Stimulated activated CD4-positive, alpha-beta T cell treated with anti-CD3 and anti-CD28 coated beads, Interleukin-4, amount 100 ng/mL, for 24 hours (primary cell): ENCODE measurements at places on chromosomes 6 and 20.

GRCh38 chr6:115159733-115160132 is 816.9 kb upstream of the HS3ST5 start:
- no peak for DNase-seq

- DNase-seq: no peak
Measured at GRCh38 chr20:10667560-10668167, 6.1 kb downstream of the JAG1 start.

- no peak for DNase-seq
Measured at GRCh38 chr6:65052626-65053025, 654.4 kb downstream of the EYS start.

- no peak for DNase-seq
Measured at GRCh38 chr20:10731190-10731965, 57.6 kb upstream of the JAG1 start.

GRCh38 chr6:21845018-21845417 is 251.5 kb downstream of the SOX4 start:
- DNase-seq: no peak

DNA sequence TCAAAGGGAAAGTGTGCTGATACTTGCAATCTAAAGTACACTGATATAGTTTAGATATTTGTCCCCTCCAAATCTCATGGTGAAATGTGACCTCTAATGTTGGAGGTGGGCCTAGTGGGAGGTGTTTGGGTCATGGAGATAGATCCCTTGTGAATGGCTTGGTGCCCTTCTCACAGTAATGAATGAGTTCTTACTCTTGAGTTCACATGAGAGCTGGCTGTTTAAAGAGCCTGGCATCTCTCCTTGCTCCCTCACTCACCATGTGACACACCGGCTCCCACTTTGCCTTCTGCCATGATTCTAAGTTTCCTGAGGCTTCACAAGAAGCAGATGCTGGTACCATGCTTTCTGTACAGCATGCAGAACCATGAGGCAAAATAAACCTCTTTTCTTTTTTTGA is 78.1 kb downstream of the REPS1 start:
- DNase-seq: no peak

GRCh38 chr6:158414851-158415262 is 102.6 kb downstream of the TULP4 start:
- DNase-seq: no peak

DNA sequence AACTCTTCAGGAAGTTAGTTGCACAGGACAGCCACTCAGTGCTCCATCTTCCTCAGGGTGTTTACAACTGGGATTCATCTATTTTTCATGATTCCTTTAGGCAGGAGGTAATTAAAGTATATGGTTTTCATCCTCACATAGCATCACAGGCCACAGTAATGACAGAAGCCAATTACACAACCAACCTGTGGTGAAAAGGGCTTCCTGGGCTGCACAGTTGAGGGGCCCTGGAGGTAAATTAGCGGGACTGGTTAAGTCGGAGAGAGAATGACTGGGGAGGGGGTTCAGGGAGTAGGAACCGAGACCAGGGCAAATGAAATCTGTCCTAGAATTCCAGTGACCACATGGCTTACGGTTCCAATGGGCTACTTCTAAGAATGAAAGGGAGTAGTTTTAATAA is 37.0 kb downstream of the BAK1 start:
- no peak for DNase-seq

DNA sequence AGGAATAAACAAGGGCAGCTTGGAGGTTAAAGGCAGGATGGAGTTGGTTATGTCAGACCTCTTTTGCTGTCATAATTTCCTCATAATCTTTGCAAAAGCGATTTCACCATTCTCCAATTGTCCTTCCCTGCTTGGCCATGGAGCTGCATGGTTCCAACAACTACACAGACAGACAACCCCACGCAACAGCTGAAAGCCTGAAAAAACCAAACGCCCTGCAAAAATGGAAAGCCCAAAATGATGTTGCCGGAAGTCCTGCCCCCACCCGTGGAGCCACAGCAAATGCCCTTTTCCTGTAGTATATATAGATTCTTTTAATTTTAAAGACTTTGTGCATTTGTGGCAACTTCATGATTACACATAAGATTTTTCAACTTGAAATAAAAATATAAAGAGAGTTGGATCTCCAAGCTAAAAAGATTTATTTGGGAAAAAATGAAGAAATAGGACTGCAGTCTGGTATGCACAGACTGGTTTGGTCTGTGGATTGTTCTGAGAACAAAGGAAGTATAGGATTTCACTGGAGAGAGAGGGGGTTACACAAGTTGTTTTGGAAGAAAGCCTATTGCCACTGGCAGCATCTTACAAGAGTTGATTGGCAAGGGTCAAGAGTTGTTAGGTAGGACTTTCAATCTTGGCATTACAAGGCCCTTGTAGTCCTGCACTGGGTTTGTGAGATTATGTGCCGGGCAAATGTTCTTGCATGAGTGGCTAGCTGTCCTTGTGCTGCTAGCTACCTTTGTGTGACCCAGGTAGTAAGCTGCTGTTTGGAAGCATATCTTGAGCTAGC is 190.0 kb downstream of the C6orf118 start:
- DNase-seq: no peak

- no peak for DNase-seq
Measured at GRCh38 chr20:46670585-46671584, 18.4 kb downstream of the TP53RK start.

DNA sequence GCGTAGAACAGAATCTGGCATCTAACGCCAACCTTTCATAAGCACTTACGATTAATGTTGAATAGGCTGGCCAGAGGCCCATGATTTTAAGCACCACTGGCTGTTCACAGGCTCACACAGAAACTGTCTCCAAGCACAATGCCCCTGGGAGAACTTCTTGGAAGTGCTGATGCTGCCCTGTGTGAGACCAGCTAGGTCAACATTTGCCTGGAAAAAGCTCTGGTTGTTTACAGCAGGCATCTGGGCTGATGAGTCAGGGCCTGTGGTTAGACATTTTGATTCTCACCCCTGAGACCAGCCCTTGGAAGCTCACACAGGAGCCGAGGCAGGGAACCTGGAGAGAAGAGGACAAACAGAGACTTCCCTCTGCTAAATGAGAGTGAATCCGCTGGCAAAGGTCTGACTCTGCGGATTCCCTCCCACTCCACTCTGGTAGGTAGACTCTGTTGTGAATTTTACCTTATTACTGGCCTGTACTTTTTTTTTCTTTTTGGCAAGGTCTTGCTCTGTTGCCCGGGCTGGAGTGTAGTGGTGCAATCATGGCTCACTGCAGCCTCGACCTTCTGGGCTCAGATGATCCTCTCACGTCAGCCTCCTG is 6.8 kb upstream of the SULF2 start:
- DNase-seq: no peak

DNA sequence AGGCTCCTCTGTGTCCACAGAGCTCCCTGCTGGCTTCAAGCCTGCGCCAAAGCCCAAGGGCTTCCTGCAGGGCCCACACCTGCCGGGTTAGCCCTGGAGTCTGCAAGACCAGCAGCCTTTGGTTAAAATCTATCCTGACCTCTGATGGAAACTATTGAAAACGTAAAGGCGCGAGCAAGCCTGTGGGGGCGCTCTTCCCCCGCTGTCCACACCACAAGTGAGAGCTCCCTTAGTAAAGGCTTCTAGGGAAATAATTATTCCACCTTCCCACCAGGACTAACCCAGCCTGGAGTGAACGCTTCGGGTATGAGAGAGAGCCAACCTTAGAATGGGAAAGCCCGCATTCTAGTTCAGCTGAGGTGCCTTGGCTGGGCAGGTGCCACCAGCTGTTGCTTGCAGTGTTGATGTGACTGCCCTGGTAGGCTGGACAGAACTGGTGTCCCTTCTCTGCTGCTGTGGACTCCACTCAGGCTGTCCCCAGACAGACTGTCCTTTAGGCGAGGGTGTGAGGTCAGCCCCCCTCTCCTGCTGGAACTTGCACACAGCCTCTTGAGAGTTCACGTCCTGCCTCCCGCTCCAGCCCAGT is 68.7 kb downstream of the SYTL3 start:
- no peak for DNase-seq

GRCh38 chr20:48904566-48905296 is 16.8 kb upstream of the ARFGEF2 start:
- peak; percentile 79 for DNase-seq

- DNase-seq: no peak
Measured at GRCh38 chr6:35492258-35492973, 4.5 kb downstream of the TEAD3 start.

DNA sequence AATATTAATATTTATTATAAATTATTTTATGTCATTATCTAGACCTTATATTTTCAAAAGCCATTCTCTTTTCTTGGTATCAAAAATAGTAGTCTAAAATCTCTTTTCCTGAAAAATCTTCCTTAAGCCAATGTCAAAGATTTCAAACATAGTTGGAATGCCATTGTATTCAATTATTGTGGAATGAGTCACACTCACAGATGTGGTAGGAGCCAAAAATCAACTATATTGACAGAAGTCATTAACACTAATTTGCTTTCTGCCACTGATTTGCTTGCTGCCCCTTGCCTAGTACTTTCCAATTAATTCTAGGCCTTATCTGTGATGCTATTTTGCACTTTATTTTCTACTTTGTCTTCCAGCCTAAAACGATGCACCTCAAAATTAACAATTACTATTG is 1326.3 kb upstream of the GJE1 start:
- DNase-seq: no peak

GRCh38 chr6:29759457-29759856 is 36.2 kb downstream of the HLA-F start:
- DNase-seq: no peak

DNA sequence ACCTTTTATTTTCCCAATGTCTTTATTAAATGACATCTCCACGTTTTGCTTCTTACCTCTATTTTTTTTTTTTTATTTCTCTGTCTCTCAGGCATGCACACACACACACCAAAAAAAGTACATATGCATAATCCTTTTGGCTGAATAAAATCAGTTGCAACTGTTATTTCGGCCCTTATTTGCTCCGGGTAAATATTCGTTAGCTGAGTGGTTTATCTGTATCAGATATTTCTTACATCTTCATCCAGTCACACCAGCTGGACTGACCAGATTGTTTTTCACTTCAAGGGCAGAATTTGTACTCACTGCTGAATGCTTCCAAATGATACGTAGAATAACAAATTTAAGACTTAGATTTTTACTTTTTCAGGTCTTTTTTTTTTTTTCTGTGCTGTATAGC is 45.5 kb downstream of the PTPN1 start:
- no peak for DNase-seq

DNA sequence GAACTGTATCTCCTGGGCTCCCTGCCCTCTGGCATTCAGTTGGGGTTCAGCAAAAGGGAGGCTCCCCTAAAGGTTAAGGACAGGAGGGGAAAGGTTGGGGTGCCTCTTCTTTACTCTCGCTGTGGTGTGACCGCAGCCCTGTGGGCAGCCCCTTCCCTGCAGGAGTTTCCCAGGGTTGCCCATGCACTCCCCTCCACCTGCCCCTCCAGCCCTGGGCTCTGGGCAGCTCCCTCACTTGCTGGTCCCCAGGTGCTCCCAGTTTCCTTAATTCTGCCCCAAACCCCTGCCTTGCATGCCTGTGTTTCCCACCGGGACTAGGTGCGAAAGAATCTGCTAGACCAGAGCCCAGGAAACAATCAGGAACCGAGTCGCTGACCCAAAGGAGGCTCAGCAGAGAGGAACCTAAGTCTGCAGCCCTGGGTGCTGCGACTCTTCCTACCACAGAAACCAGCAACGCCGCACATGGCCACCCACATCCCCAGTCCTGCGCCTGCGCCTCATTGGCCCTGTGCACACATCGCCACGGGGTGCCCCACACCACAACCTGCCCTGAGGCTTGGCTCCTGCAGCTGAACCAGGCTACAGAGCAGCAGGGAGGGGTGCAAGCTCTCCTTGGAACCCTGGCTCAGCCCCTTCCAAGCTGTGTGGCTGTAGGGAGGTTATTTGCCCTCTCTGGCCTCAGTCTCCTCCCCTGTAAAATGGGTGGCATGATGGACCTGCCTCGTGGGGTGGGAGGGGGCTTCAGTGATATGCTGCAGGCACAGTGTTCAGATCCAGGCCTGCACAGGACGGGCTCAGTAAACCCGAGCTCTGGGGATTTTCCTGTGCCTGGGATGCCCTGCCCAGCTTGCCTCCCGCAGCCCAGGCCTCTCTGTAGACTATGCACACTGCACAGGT is 487.6 kb downstream of the PREX1 start:
- no peak for DNase-seq

- no peak for DNase-seq
Measured at GRCh38 chr6:3247255-3248146, 11.2 kb upstream of the PSMG4 start.

DNA sequence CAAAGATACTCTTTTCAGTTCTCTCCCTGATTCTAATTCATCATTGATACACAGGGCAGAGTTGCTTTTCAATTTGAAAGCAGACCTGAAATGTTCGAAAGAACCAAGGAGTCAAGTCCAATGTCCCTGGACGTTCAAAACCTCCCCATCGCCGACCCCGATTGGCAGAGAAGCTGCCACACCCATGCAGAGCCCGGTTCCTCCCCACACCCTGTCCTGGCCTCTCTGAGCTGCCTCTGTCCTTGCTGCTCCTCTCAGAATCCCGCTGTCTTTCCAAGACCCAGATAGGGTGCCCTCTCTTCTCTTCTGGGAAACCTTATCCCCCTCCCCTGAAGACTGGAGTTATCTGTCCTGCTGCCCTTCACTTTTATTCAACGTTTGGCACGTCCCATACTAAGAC is 52.3 kb upstream of the CITED2 start:
- DNase-seq: no peak

DNA sequence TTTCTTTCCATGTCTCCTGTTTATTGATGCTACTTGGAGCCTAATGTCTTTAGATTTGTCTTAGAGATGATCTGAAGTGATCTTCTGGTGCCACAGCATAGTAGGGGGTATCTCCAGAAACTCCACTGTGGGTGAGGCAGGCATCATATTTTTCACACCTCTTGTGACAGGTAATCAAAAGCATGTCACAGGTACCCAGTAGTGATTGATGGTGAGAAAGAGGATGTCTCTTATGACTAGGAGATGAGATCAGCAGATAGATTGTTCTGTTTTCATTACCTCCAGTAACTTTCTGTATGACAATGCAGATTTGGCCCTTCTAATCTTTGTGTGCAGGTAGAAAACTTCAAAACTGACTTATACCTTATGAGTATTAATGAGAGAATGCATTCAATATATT is 13.5 kb downstream of the NCOA7 start:
- DNase-seq: peak; percentile 60

DNA sequence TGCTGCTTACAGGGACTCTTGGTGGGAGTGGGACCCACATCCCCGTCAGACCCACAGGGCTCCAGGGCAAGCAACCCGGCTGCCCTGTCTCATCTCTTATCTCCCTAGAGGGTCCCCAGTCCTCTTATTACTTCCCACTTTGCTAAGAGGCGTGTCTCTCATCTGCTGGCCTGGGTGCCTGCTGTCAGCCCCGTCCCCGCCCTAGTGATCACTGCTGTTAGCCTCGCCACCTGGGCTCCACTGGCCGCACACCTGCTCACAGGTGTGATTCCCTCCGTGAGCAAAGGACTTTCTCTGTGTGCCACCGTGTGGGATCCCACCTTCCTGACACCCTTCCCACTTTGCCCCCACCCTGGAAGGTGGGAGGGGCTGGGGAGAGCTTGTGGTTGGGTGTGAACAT is 57.6 kb downstream of the TCP11 start:
- no peak for DNase-seq

- DNase-seq: no peak
Measured at GRCh38 chr20:45843506-45843905, 9.9 kb downstream of the SNX21 start.

- no peak for DNase-seq
Measured at GRCh38 chr20:43541214-43541613, 17.6 kb upstream of the SGK2 start.

- DNase-seq: no peak
Measured at GRCh38 chr20:56257604-56258003, 9.1 kb downstream of the MC3R start.

- DNase-seq: no peak
Measured at GRCh38 chr6:91358986-91359385, 772.1 kb upstream of the MAP3K7 start.

- DNase-seq: peak; percentile 41
Measured at GRCh38 chr6:159693894-159694545, 979 bp upstream of the SOD2 start.
